ENCODE measurements at places on chromosomes 6 and 20.

DNA sequence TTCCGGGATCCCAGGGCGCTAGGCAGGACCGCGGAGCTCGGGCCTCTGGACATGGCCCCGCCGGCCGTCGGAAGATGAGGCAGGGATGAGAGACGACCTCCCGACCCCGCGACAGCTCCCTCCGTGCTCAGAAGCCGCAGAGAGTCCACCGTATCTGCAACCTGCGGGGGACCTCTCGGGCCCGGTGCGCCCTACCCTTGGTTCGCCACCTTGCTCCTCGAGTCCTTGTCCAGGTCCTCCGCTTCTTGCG lies 301 bp downstream of the PPP1R3D start:
- no peak for DNase-seq

DNA sequence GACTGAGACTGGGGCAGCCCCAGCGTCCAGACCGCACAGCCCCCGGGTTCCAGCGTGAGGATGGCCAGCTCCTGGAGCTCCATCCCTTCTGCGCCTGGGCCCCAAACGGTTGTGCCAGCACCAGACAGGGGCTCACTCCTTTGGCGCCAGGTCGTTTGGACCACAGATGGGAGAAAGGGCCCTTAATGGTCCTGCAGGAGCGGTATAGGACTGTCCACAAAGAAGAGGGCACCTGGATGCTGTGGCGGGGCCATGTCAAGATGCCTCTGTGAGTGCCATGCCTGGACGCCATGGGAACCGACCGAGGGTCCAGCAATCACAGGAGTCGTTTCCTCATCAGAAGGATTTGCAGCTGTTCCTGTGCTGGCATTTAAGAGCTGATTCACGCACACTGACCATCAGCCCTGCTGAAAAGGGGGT lies 82.7 kb downstream of the DLL1 start:
- DNase-seq, result no peak

GRCh38 chr6:11358904-11359830 lies 126.7 kb upstream of the NEDD9 start:
- no peak for DNase-seq

GRCh38 chr6:103042336-103042735 lies 1648.8 kb downstream of the GRIK2 start:
- DNase-seq, result no peak

DNA sequence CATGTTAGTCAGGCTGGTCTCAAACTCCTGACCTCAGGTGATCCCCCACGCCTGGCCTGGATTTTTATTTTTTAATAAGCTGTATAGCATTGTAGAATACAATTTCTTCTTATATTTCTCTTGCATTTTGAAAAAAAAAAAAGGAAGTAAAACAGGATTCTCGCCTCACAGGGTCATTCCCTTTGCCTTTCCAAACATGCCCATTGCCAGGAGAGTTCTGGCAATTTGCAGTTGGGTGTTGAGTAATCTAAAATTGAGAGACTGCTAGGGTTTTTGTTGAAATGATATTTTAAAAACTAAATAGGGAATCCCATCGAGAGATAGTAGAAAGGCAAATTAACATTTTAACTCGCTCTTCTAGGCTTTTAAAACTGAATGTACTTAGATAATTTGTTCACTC lies 196.1 kb downstream of the JARID2 start:
- no peak for DNase-seq

- no peak for DNase-seq
Observed at GRCh38 chr20:63016514-63017075, 9.8 kb upstream of the BHLHE23 start.

DNA sequence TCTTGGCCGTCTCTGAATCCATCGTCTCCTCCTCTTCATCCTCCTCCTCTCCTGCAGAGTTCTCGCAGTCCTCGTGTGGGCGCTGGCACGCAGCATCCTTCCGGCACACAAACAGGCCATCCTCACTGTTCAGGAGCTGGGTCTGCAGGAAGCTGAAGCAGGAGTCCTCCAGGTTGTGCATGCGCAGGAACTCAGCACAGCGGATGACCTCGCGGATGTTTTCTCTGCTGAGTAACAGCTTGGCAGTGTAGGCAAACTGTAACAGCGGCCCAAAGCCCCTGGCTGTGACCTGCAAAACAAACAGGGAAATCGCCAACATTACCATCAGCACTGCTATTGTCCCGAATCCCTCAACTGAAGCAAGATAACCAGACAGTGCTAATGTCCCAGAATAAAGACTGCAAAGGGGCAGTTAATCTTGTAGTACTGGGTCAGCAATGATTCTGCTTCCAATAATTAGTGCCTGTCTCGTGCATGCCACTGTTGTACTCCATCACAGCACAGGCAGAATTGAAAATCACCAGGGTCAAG lies 57.4 kb downstream of the GJA10 start:
- DNase-seq, result no peak

DNA sequence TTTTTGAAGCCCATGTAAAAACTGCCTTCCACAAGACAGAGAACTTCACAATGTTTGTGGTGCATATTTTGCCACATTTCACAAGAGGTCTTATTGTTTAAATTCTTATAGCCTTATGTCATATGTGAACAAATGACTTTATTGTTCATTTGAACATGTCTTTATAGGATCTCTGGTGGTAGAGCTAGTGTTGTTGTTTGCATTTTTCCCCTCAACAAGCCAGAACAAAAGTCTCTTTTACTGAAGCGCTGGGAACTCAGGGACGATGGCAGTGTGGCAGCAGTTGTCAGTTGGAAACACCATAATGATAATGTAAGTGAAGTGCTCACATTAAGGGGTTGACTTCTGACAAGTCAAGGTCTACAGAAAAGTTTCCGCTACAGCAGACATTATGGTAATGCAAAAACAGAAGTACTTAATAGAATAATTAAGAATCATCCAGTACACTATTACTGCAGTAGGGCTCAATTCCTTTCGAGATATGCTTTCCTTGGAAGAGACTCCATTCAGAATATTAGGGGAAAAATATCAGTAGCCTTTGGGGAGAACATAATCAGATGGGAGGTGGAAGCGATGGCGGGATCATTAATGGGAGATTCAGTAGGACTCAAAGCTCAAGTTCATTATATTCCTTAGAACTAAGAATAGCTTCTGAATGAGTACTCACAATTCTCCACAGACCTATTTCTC lies 180.0 kb downstream of the GJA10 start:
- no peak for DNase-seq

All from A172 (cell line).